ENCODE measurements at places on chromosomes 7 and 10.

DNA sequence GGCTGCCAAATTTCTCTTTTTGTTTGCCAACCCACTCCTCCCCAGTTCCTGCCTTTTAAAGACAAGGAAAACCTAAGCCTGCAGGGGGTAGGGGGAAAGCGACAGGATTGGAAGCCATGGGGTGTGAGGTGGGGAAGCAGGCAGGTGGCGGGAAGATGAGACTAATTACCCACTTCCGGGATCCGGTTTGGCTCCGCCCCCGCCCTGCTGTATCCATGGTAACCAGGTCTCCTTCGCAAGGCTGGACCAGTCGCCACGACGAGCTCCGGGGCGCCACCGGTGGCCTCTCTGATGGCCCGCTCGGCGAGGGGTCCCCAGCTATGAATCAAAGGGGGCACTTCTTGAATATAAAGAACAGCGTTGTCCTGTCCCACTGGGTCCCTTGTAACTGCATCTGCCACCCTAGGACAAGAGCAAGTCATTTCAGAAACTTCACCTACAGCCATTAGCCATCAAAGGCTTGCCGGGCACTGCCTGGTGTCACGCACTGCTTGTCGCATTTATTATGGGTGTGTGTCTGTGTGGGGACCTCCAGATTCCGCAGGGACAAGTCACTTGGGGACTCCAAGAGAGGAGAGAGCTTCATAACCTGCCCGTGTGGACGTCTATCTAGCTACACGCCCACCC is 55.4 kb upstream of the LMTK2 start:
- DNase-seq = no peak

DNA sequence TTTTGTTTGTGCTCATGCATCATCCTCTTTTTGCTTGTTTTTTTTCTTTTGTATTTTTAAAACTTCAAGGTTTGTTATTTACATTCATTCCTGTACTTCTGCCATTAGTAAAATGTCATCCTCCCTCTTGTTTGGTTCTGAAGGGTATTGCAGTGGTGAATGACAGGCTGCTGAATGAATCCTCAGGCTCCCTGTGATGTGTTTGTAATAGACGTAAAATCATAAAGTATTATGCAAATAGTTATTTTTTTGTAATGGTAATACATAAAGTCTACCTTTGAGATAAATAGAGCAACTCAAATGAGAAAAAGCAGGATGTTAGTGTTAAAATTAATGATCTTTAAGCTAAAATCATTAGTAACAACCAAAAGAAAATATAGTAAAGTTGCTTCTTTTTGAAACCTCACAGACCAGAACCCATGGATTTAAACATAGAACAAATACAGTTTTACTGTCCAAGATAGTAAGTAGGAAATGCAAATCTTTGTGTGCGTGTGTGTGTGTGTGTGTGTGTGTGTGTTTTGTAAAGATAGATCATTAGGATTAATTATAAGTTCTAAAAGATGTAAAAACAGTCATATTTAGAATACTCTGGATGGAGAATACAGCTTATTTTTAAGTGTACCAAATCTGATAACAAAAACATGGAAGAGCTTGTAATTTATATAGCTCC is 4.5 kb downstream of the GLCCI1 start:
- no peak for DNase-seq

GRCh38 chr10:71550628-71551027 is 153.9 kb downstream of the CDH23 start:
- no peak for DNase-seq

DNA sequence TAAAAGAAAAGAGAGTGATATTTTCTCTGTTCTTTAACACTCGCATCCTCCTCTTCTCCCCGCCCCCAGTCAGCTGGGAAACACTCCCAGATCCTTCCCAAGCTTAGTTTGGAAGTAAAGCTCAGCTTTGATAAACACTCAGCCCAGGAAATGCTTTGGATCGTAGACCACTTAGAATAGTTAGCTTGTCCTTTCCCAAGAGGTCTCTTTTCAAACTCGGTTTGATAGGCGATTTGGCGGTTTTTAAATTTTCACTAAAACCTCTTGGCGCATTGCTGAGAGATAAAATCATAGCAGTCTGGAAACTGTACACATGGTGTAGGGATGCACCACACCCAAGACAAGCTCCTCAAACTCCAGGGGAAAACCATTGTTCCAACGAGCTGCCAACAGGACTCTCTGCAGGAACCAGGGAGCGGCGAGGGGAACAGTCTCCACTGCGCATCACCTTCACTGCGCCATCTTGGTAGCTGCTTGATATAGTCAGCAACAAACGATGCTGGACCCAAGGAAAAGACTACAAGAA is 22.3 kb downstream of the SMURF1 start:
- DNase-seq = no peak

- peak; percentile 24 for DNase-seq
Observed at GRCh38 chr10:72736176-72736827, 44.4 kb downstream of the MCU start.

DNA sequence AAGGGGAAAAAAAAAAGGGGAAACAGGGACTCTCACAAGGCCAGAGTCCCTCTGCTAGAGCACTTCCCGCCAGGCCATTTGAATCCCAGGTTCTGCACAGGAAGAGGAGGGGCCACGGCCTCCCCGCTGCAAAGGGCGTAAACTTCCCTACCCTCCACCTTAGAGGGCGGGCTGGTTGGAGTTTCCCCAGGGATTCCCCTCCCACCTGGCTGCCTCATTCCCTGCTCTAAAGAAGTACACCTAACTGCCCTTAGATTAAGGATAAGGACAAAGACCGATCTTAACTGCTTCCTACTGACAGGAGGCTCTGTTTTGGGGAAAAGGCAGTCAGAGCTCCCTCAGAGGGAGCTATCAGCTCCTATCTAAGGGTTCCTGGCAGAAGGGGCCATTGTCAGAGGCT is 102.0 kb upstream of the ARMC3 start:
- no peak for DNase-seq
